ENCODE measurements at places on chromosomes 7 and 10.

DNA sequence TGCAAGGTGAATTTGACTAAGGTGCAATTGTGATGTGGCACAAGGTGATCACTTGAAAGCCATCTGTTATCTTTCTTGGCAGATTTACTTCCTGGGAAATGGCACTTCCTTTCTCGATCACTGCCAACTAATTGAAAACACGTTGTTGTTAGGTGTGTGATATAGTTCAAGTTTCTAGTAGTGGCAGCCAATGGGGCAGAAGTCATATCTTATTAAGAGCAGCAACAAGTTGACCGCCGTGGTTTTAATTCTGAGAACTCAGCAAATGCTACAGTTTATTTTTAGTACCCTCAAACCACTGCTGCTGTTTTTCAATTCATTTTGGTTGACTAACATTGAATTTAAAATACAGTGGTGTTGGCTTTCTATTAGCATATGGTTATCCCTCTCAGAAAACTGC is 1.6 kb downstream of the CHN2 start:
- no peak for DNase-seq

GRCh38 chr10:42950606-42951485 is 126.0 kb upstream of the RET start:
- DNase-seq, result no peak

GRCh38 chr10:36840788-36841187 is 284.6 kb upstream of the ANKRD30A start:
- DNase-seq, result no peak

DNA sequence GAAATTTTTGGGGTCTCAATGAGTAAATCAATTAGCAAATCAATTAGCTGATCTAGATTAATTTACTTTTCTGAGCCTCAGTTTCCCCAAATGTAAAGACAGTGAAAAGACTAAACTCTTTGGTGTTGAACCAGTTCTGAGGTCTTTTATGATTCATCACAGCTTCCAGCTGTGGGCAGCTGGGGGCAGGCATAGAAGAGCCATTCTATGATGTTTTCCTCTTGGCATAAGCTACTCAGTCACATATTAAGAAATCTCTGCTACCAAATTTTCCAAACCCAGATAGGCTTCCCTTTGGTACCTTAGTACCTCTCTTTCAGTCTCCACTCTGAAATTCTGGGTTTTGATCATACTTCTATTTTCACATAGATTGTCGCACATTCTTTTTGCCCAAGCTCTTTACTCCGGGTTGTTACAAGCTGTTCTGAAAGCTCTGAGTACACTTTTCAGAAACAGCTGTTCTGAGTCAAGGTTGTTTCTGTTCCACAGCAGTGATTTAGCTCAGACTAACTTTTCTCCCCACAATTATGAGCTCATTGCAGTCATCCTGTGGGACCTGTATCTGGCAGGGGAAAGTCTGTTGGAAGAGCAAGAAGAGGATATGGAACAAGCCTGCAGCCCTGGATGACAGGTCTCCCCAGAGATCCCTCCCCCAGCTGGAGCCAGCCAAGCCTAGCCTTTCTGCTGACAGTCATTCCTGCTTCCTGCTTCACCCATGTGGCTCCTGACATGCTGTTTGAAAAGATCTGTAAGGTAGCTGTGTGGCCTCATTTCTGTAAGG is 599.6 kb upstream of the GHITM start:
- DNase-seq, result no peak

DNA sequence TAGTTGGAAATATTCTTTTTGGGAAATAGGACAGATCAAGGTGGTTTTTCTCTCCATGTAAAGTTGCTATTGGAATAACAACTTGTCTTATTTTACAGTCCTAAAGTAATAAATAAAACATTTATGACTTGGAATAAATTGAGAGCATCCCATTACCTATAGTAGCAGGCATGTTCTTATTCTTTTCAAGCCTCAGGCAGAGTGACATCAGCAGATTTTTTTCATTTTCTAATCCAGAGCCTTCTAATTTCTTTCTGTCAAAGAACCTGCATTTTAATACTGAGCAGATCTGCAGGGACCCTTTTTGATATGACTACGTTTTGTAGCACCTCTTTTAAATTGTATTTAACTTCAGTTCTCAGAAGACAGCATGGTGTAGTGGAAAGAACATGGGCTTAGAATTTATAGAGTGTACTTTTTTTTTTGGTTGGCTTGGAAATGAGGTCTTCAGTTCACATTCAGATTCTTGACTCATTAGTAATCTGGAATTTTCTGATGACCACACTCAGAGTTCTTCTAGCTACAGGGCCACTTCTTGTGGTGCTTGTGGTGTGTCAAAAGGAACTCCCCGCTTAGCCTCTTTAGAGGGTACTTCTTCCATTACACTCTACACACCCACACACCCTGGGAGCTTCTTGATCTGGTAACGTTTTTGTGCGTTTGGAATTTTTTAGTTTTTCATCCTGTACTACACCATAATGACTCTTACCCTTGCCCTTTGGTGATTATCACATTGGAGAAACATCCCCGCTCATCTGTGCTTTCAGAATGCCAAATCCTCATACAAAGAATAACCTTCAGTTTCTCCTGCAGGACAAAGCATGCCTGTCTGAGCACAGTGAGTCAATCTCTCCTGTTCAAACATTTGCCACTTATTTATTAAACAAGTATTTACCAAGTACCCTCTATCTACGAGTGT is 34.6 kb downstream of the AGK start:
- no peak for DNase-seq

DNA sequence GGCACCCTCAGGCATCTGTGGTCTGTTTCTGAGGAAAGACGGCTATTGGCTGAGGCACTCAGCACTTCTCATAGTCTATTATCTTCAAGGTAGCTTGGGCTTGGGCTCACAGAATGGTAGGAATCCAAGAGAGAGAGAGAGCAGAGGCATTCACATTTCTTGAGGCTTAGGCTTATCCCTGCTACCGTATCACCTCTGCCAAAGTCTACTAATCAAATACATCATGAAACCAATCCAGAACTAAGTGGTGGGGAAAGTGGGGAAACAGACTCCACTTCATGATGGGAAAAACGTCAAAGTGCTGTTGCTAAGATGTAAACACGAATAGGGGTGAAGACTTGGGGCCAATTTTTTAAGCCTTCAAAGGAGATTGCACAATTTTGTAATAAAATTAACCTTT is 271.1 kb upstream of the SEMA3D start:
- no peak for DNase-seq

- DNase-seq, result no peak
Measured at GRCh38 chr10:121089434-121089833, 238.3 kb downstream of the WDR11 start.

GRCh38 chr10:80498833-80499741 is 38.6 kb upstream of the SH2D4B start:
- no peak for DNase-seq

DNA sequence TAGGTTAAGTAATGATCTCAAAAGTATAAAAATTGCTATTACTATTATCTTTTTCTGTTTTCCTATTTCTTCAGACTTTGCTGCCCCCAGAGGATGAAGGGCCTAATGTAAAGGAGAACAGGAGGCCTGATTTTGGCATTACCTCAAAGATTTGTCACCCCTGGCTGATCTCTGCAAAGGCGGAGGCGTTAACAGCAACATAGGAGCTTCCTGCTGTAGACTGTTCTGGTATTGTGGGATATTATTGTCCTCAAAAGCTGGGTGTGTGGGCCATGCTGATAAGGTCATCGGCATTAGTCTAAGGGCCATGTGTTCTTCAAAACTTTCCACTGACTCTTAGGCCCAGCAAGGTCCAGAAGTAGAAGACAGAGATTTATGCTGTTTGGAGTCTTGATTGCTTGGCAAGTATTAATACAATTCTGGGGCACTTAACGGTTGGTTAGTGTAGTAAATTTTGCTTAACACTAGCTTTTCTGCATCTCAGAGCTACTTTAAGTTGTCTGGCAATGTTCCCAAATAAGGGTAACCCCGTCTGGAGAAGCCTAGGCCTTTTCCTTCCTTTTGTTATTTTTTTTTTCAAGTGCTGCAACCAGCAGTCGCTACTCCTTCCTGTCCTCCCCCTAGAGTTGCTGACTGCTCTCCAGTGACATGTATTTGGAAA is 14.0 kb upstream of the ENTPD1 start:
- DNase-seq, result no peak

- no peak for DNase-seq
Measured at GRCh38 chr7:123609883-123610239, 8.2 kb downstream of the ASB15 start.

GRCh38 chr7:109926738-109927137 is 1164.2 kb upstream of the LRRN3 start:
- no peak for DNase-seq

DNA sequence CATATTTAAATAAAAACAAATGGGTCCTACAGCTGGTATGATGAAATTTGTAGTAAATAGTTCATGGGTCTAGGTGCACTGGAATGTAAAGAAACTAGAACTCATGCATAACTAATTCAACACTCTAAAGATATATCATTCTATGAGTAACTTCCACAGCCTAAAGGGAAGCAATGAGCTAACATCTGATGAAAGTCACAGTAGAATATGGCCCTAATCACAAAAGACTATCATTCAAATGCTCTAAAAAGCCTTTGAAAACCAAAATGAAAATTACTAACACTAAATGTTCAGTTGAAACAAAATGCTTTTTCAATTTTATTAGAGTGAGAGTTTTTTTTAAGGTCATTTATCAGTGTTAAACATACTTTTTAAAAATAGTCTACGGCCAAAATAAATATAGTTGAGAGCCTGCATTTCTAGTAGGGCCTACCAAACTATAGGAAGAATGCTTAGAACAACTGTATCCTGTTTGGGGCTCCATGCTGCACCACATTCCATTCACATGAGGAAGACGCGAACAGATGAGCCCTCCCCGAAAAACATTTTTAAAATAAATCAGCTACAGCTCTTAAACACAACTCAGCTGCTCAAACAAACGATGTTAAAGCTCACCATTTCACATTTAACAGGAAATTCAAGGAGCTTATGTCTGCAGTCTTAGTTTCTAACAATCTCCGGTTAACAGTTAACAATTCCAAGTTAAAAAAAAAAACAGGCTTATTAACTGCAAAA is 134.5 kb downstream of the NRBF2 start:
- no peak for DNase-seq
